ENCODE measurements at places on chromosomes 7 and 10.

DNA sequence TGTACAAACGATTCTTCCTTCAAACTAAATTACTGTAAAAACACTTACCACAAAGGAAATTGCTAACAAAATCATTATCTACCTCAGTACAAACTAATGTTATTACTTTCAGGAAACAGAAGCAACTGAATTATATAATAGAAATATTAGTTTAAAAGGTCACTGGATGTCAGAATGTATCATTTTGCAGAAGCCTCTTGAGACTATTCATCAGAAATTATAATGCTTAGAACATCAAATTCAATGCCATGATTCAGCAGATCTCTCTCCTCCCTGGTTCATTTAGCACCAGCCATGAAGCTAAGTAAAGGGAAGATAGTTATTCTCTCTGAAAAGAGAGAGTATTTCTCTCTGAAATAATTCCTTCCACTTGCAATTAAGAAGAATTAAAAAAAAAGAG, 223.3 kb downstream of the IMMP2L start:
- H3K4me3 ChIP-seq, result no peak overlapping the region
- no peaks in the 10 kb centered on the region for H3K4me1 ChIP-seq
- no peaks in the 10 kb centered on the region for H3K36me3 ChIP-seq
- no peaks in the 10 kb centered on the region for H3K27me3 ChIP-seq
- DNase-seq, result no peak

- no peaks in the 10 kb centered on the region for H3K36me3 ChIP-seq
- H3K4me1 ChIP-seq, result no peaks in the 10 kb centered on the region
- no peak overlapping the region for H3K27ac ChIP-seq
- H3K27me3 ChIP-seq, result no peaks in the 10 kb centered on the region
- DNase-seq, result no peak
- H3K4me3 ChIP-seq, result no peak overlapping the region
Observed at GRCh38 chr10:131094527-131095312, 216.8 kb downstream of the TCERG1L start.

- H3K36me3 ChIP-seq, result no peaks in the 10 kb centered on the region
- peaks cover 44% of the 10 kb centered on the region for H3K27me3 ChIP-seq
- no peak overlapping the region for H3K4me3 ChIP-seq
- H3K4me1 ChIP-seq, result peaks cover 11% of the 10 kb centered on the region
- no peak overlapping the region for H3K27ac ChIP-seq
- no peak for DNase-seq
Observed at GRCh38 chr7:128924707-128925588, 12.8 kb upstream of the IRF5 start.

GRCh38 chr10:71569775-71570588, 149.6 kb downstream of the C10orf105 start:
- no peaks in the 10 kb centered on the region for H3K4me1 ChIP-seq
- H3K4me3 ChIP-seq, result no peak overlapping the region
- no peaks in the 10 kb centered on the region for H3K36me3 ChIP-seq
- peak; percentile 43 for DNase-seq
- H3K27ac ChIP-seq, result no peak overlapping the region
- H3K27me3 ChIP-seq, result peaks cover 62% of the 10 kb centered on the region

DNA sequence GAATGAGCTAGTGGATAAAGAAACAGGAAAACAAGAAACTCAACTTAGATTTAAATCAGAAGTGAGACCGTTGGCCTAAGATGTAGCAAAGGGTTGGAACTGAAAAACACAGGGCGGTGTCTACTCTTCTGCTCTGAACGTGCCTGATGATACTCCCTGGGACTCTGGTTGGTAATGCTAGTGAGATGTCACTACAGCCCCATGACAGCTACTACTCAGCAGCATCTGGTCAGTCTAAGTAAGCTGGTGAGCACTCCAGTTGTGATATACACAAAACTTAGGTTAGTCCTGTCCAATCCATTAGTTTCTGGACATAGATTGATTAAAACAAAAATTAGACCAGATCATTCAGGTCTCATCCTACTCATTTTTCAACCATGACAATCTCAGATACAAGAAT, 15.4 kb downstream of the MYPN start:
- no peaks in the 10 kb centered on the region for H3K36me3 ChIP-seq
- DNase-seq, result no peak
- no peaks in the 10 kb centered on the region for H3K4me1 ChIP-seq
- H3K4me3 ChIP-seq, result no peak overlapping the region
- no peaks in the 10 kb centered on the region for H3K27me3 ChIP-seq

DNA sequence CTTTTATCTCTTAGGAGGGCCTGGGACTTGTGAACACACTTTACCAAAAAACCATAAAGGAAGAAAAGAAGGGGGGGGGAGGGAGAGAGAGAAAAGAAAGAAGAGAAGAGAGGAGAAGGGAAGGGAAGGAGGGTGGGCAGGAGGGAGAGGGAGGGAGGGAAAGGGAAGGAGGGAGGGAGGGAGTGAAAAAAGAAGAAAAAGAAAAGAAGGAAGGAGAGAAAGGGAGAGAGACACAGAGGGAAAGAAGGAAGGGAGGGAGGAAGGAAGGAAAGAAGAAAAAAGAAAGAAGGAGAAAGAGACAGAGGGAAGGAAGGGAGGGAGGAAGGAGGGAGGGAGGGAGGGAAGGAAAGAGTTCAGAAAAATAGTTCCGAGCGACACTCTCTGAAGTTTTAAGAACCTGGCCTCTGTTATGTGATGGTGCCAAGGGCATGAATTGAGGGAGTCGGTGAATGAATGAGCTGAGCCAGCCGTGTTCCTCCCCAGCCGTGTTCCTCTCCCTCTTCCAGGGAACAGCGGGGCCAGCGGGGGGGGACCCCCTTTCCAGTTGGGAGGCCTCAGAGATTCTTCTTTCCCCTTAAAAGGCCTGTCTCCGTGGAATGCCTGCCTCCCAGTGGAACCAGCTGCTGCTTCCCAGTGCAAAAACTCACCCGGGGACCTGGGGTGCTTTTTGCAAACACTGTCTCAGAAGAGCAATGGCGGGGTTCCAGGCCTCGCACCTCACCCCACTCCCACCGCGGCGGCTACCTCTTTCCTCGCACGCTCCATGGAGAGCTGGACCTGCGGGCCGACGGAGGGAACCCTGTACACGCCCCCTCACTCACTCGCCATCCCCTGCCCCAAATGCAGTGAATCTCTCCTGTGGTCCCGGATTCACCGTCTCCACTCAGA, 84.1 kb downstream of the FOXL3 start:
- H3K27me3 ChIP-seq, result peaks cover 32% of the 10 kb centered on the region
- H3K36me3 ChIP-seq, result no peaks in the 10 kb centered on the region
- DNase-seq, result no peak
- peaks cover 11% of the 10 kb centered on the region for H3K4me1 ChIP-seq
- H3K27ac ChIP-seq, result no peak overlapping the region

DNA sequence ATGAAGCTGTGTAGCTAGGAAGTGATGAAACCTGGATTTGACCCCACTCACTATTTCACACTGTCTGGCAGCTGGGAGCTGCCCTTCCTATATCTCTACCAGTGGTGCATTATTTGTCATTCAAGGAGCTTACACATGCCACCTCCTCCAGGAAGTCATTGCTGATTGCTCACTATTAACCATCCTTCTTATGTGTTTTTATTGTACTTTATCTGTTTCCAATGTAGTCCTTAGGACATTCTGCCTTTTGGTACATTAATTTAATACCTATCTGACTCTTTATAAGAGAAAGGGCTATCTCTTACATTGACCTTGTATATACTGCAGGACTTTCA, 31.0 kb downstream of the HHEX start:
- no peak for DNase-seq
- H3K36me3 ChIP-seq, result no peaks in the 10 kb centered on the region
- no peak overlapping the region for H3K4me3 ChIP-seq
- no peaks in the 10 kb centered on the region for H3K4me1 ChIP-seq
- peaks cover 17% of the 10 kb centered on the region for H3K27me3 ChIP-seq
- H3K27ac ChIP-seq, result no peak overlapping the region

- H3K27ac ChIP-seq, result no peak overlapping the region
- peaks cover 27% of the 10 kb centered on the region for H3K27me3 ChIP-seq
- peak overlapping the region; percentile 45 for H3K4me3 ChIP-seq
- peaks cover 6% of the 10 kb centered on the region for H3K4me1 ChIP-seq
- H3K36me3 ChIP-seq, result no peaks in the 10 kb centered on the region
Observed at GRCh38 chr7:38975944-38976392, 1.7 kb upstream of the POU6F2 start.

DNA sequence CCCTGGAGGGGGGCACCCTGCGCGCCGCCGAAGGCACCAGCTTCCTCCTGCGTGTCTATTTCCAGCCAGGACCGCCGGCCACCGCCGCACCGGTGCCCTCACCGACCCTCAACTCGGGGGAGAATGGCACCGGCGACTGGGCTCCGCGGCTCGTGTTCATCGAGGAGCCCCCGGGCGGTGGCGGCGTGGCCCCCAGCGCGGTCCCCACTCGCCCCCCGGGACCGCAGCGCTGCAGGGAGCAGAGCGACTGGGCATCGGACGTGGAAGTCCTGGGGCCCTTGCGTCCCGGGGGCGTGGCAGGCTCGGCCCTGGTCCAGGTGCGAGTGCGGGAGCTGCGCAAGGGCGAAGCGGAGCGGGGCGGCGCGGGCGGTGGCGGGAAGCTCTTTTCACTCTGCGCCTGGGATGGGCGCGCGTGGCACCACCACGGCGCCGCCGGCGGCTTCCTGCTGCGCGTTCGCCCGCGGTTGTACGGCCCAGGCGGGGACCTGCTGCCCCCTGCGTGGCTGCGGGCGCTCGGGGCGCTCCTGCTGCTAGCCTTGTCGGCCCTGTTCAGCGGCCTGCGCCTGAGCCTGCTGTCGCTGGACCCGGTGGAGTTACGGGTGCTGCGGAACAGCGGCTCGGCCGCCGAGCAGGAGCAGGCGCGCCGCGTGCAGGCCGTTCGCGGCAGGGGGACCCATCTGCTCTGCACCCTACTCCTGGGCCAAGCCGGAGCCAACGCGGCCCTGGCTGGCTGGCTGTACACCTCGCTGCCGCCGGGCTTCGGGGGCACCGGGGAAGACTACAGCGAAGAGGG, 594 bp downstream of the CNNM1 start:
- peaks cover 45% of the 10 kb centered on the region for H3K27me3 ChIP-seq
- peak overlapping the region; percentile 52 for H3K4me3 ChIP-seq
- H3K27ac ChIP-seq, result no peak overlapping the region
- peaks cover 18% of the 10 kb centered on the region for H3K4me1 ChIP-seq

DNA sequence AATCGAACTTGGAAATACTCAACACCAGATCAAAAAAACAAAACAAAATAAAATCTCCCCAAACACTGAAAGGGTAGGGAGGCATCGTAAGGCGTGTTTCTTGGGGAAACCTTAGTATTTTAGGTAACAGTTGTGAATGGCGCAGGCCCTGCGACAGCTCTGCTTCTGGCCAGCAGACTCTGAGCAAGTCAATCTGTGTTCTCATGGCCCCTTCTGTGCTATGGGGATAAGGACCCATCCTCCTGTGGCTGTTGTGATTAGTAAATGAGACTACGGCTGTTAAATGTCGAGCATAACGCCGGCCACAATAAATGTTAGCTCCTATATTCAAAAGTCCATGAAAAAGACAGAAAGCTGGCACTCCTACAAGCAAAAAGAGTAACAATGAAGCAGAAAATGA, 27.0 kb downstream of the RPP38 start:
- H3K36me3 ChIP-seq, result peaks cover 51% of the 10 kb centered on the region
- H3K4me3 ChIP-seq, result no peak overlapping the region
- DNase-seq, result no peak
- H3K27me3 ChIP-seq, result no peaks in the 10 kb centered on the region
- H3K4me1 ChIP-seq, result peaks cover 2% of the 10 kb centered on the region
- H3K27ac ChIP-seq, result no peak overlapping the region

GRCh38 chr7:89072081-89072480, 276.5 kb upstream of the TEX47 start:
- H3K27me3 ChIP-seq, result no peaks in the 10 kb centered on the region
- H3K4me3 ChIP-seq, result no peak overlapping the region
- no peaks in the 10 kb centered on the region for H3K4me1 ChIP-seq
- H3K27ac ChIP-seq, result no peak overlapping the region

DNA sequence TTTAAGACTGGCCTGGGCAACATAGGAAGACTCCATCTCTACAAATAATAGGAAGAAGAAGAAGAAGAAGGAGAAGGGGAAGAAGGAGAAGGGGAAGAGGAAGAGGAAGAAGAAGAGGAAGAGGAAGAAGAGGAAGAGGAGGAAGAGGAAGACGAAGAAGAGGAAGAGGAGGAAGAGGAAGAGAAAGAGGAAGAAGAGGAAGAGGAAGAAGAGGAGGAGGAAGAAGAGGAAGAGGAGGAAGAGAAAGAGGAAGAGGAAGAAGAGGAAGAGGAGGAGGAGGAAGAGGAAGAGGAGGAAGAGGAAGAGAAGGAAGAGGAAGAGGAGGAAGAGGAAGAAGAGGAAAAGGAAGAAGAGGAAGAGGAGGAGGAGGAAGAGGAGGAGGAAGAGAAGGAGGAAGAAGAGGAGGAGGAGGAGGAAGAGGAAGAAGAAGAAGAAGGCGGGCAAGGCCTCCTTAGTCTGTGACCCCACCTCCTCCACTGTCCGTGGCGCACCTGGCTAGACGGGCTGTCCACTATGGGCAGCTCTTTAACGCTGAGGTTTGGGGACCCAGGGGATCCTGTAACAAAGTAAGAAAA, 28.8 kb upstream of the ZFAND2A start:
- H3K36me3 ChIP-seq, result no peaks in the 10 kb centered on the region
- peaks cover 56% of the 10 kb centered on the region for H3K27me3 ChIP-seq
- no peak overlapping the region for H3K4me3 ChIP-seq
- DNase-seq, result no peak

DNA sequence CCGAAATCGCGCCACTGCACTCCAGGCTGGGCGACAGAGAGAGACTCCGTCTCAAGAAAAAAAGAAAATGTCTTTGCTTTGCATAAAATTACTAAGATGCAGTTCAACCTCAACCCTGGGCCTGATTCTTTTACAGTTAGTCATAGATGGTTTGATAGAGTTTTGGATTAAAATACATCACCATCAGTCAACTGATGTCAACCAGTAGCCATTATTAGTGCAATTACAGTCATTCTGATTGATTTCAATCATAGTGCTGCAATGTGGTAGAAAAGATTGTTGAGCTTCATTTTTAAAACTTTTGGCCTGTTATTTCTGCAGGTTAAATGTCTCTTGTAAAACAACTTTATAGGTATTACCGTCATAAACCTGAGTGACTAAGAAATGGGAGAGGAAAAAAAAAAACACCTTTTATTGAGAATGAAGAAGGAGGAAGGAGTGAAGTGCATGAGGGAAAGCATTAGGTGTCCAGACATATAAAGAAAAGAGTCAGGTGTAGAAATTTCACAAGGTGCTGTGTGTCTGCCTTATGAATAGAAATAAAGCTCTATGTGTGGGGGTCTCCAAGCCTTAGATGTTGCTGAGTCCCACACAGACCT, 150.6 kb downstream of the TRIL start:
- DNase-seq, result no peak
- no peak overlapping the region for H3K27ac ChIP-seq

DNA sequence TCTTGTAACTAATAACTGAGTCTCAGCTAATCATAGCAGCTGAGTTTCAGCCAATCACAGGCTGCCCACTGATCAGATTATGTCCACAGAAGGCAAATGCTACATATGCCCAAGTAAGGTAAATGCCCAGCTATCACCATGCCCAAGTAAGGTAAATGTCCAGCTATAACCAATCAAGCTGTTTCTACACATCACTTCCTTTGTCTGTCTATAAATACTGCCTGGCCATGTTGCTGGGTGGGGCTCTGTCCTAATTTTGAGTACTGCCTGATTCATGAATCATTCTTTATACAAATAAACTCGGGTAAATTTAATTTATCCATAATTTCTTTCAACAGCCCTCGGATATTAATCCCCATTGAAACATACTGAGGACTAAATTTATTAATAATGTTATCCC, 312.4 kb downstream of the CACNA2D1 start:
- no peak for DNase-seq
- no peaks in the 10 kb centered on the region for H3K27me3 ChIP-seq

Data from mesenchymal stem cell (in vitro differentiated cells and primary cell).